ENCODE measurements at places on chromosomes 4 and X.
A peak's percentile ranks its signal among the peaks of the same experiment; 100 is the strongest.

DNA sequence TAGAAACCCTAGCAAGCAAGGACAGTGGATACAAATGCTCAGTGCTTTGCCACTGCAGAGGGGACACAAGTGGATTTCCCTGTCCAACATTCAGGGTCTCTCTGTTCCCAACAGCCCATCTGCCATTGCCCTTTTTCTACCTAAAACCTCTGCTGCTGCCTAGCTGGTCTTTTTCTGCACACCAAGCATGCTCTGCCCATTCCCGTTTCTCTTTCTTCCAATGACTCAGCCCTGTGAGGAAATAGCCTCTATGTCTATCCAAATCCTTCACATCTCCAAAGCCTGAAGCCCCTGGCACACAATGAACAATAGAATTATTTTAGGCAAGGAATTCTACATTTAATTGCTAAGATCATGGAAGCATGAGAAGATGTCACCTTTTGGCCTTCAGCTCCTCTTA lies 5.7 kb upstream of the AMELX start:
- DNase-seq, result no peak

DNA sequence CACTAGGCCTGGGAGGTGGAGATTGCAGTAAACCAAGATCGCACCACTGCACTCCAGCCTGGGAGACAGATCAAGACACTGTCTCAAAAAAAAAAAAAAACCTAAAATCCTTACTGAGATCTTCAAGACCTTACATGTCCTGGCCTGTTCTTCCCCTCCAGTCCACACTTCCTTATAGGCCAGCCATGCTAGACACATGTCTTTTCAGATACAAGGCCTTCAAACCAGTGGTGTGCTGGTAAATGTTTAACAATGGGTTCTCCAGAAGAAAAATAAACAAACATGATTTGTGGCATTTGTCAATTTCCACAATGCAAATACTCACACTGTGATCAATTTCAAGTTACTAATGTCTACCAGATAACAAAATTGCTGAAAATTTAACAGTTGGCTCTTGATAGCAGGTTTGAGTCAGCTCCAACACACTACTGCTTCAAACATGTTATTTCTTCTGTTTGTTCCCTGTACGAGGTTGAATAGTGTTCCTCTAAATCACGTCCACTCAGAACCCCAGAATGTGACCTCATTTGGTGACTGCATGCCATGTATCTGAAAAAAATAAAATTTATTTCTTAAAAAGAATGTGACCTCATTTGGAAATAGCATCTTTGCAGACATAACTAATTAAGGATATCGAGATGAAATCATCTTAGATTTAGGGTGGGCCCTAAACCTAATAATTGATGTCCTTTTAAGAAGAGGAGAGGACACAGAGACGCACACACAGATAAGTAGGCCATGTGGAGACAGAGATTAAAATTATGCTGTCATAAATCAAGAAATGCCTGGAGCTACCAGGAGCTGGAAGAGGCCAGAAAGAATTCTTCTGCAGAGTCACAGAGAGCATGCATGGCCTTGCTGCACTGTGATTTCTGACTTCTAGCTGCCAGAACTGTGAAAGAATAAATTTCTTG lies 144.4 kb downstream of the ZNF674 start:
- DNase-seq, result no peak

- no peak for DNase-seq
Observed at GRCh38 chr4:181989071-181989470, 254.1 kb upstream of the TENM3 start.

- no peak for DNase-seq
Observed at GRCh38 chrX:3384327-3384726, 37.9 kb upstream of the MXRA5 start.

GRCh38 chr4:26729547-26729946 lies 131.1 kb upstream of the STIM2 start:
- no peak for DNase-seq

DNA sequence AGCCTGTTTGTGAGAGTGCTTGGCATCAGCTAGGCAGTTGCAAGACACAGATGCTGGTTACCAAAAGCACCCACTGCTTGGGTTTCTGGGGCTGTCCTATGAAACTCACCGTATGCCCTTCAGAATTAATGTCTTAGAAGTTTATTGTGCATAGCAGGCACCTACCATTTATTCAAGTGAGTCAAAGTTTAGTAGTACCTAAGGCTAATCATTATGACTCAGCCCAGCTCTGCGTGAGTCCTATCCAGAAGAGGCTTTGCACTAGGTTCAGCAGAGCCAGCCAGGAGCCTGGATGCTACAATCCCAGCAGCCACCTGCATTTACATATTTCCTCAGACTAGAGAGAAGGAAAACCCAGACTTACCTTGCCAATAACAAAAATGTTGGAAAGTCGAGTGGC lies 4.2 kb downstream of the RPS4X start:
- DNase-seq, result no peak

GRCh38 chrX:39944416-39944815 lies 153.3 kb downstream of the BCOR start:
- DNase-seq, result no peak

- no peak for DNase-seq
Observed at GRCh38 chr4:174204164-174204831, 79.2 kb downstream of the FBXO8 start.

DNA sequence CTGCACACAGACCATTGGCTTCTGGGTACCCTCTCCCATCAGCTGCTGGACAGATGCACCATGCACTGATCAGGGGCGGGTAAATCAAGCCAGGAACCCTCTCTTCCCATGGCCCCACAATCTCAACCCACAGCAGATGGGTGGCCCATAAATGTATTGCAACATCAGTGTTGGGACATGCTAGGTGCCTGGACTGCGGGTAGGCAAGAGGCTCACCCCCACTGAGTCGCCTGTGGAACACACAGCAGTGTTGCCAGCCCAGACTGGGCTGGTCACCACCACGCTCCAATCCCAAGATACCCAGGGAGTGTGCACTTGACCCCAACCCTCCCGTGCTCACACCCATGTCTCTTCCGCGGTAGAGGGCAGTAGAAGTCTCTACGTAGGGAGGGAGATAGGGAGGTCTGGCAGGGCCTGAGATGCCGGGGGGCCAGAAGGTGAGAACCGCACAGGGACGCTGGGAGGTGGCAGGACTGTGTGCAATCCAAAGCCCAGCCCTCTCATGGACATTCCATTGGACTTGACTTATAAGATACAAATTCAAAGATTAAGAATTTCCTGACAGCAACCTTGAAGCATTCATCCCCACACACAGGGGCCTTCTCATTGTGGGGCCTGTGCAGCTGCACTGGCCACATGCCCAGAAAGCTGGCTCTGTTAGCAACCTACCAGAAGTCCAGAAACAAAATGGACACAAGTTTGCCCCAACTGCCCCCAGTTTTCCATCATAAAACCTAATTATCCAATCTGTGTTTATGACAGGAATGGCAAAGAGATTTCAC lies 183.7 kb downstream of the NSUN7 start:
- DNase-seq, result no peak

GRCh38 chr4:102387552-102388150 lies 42.4 kb upstream of the SLC39A8 start:
- DNase-seq, result no peak

DNA sequence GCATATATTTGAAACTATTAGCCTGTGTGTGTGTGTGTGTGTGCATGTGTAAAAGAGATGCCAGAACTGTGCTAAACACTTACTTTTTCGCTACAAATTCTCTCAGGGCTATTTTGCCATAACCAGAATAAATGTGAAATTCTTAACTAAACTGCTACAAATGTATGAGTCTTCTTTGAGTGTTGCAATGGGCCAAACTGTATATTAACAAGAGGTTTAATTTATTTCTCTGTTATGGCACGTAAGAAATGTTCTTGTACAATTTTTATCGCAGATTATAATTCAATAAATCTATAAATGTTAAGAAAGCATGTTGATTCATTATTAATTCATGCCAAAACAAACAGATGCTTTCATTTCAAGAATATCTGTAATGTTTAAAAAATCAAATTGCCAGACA lies 454.5 kb upstream of the PCDH7 start:
- DNase-seq, result no peak

DNA sequence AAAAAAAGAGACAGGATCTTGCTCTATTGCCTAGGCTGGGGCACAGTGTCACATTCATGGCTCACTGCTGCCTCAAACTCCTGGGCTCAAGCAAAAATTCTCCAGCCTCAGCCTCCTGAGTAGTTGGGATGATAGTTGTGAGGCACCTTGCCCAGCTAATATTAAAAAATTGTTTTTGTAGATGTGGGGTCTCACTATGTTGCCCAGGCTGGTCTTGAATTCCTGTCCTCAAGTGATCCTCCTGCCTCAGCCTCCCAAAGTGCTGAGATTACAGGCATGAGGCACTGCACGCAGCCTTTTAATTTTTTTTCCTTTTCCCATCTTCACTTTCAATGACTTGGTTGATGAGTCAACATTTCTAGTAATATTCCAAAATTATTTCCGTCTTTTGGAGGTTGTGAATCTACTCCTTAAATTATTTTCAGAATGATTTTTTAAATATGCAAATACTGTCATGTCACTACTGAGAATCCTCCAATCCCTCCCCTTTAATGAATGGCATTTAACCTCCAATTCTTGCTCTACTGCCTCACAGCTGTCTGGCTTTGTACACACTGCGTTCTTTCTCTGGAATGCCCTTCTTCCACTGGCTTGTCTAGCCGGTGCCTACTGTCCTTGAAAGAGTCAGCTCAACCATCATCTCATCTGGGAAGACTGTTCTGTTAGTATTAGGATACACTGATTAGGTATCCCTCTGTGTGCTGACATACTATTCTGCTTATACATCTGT lies 27.5 kb upstream of the DCTD start:
- DNase-seq, result no peak

GRCh38 chrX:20144491-20144890 lies 2.9 kb upstream of the EIF1AX start:
- no peak for DNase-seq

DNA sequence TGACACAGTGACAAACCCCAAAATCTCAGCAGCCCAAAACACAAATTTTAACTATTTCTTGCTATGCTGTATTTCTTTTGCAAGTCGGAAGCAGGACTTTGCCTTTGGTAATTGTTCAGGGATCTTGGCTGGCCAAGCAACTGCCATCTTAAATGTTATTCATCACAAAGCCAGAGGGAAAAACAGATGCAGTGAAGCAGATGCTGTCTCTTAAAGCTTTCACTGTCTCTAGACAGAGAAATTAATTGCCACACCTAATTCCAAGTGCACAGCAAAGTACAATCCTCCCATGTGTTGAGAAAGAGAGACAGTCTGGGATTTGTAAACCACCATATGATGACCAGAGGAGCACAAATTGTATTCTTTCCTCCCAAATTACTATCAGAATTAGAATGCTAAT lies 30.0 kb upstream of the GALNT7 start:
- DNase-seq, result no peak

DNA sequence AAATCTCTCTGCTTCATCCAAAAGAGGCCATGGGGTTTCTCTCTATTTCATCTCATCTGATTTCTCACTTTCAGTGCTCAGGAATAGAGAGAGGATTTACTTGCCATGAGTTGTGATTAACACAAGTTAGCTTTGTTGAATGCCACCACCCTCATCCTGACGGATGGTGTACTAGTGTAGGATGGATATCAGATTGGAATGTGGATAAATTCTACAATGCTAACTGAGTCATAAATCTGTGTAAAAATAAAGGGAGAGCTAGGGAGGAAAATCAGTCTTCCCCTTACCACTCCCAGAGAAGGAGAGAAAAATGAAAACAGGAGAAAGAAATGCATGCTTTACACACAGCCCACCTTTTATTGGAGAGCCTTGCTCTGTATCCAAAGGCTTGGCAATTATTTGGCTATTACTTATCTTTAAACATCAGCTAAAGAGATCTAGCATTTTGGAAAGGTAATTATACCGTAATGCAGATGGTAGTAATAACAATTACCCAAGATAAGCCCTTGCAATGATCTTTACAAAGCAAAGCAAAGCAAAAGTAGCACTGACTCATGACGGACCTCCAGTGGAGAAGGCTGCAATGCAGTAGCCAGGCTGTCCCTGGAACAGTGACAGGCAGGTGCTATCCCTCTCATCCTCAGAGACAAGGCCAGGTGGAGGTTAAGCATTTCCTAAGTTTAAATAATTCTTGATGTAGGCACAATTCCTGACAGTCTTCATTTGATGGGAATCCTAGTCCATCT lies 306.3 kb upstream of the PPARGC1A start:
- no peak for DNase-seq

DNA sequence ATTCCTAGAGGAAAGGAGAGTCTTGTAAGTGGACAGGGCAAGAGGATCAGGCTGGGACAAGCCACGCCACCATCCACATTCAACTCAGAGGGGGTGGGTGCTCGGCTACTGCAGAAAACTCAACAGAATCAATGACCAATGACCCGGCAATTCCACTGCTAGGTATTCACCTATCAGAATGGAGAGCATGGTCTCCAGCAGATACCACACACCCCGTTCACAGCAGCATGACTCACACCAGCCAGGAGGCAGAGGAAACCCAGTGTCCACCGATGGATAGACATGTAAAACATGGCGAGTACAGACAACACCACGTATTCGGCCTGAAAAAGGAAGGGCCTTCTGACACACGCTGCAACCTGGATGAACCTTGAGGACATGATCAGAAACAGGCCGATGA lies 175.9 kb downstream of the AFAP1 start:
- no peak for DNase-seq

DNA sequence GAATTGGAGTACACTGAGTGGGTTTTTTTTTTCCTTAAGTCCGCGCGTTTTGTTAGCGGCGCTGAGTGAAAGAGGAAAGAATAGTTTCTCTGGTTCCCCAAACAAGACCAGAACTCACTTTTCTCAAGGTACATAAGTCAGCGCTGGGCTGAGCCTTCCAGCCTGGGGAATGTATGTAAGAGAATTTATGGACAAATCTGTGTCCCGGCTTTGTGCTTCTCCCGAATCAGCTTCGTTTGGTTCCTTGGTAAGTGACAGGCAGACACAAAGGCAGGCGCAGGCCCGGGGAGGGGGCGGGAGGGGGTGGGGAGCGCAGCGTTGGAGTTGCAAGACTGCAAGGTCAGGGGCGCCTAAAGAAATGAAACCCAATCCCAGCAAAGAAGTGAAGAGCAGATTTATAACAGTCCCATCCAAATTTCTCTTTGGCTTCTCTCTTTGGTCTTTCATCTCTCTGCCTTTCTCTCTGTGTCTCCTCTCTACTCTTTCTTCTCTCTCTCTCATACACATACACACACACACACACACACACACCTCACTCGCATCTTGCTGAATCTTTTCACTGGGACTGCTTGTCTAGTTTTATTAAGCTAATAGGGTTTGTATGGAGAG lies 981 bp downstream of the TET2 start:
- peak; percentile 13 for DNase-seq

DNA sequence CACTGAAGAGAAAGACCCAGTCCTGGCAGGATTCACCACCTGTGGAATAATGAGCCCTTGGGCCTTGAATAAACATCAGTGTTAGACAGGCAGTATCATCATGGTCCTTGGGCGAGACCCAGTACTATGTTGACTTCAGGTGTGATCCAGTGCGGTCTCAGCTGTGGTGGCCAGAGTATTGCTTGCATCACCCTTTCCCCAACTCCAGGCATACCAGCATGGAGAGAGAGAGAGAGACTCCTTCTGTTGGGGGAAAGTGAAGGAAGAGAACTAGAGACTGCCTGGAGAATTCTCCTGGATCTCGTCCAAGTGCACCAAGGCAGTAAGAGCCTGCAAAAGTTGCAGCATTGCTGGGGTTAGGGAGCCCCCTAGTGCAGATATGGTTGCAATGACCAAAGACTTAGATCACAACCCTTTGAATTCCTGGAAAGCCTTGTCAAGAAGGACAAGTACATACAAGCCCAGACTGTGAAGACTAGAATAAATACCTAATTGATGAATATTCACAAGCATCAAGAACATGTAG lies 61.1 kb upstream of the VAMP7 start:
- peak; percentile 43 for DNase-seq

All from CD4-positive, alpha-beta T cell treated with Interleukin-6 at 100 ng/mL for 8 hours (primary cell).